ENCODE measurements at places on chromosomes 12 and 14. TPM values are rescaled to one million over a fixed set of nuclear protein-coding genes. Genes with fewer than 3 reads are reported as not detected.

DNA sequence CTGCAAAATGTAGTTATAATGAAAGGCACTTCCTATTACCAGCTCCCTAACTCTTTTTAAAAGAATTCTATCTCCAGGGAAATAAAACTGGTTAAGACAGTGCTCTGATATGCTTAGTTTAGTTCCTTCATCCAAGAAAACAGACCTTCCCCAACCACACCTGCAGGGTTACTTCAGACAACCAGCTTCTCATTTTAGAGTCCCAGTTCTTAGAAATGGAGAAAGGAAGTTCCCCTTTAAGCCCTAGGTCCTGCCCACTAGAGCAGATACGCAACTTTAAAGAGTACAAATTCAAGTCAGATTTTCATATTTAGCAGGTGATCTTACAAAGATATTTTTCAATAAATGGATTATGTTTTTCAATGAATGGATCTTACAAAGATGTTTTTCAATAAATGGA is 4.4 kb upstream of the WSB2 start:
- no peak for DNase-seq

DNA sequence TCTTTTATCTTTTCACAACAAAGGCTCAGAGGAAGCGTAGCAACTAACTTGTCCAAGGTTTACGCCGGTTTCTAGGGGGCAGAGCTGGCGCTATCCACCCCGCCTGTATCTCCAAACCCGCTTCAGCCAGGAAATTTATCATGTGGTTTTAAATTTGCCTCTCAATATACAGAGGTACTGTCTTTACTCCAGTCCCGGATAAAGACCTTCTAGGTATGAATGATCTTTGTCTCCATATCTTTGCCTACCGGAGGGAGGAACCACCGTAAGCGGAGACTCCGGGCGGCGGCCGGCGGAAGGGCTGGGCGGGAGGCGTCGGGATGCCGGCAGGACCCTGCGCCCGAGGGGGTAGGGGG is 693 bp upstream of the RIMKLB start:
- no peak for DNase-seq

The FKBP11 gene
- total RNA-seq: 4.3 TPM

- DNase-seq: no peak
These were observed 143.6 kb downstream of the EMP1 start for GRCh38 chr12:13340149-13340548.

DNA sequence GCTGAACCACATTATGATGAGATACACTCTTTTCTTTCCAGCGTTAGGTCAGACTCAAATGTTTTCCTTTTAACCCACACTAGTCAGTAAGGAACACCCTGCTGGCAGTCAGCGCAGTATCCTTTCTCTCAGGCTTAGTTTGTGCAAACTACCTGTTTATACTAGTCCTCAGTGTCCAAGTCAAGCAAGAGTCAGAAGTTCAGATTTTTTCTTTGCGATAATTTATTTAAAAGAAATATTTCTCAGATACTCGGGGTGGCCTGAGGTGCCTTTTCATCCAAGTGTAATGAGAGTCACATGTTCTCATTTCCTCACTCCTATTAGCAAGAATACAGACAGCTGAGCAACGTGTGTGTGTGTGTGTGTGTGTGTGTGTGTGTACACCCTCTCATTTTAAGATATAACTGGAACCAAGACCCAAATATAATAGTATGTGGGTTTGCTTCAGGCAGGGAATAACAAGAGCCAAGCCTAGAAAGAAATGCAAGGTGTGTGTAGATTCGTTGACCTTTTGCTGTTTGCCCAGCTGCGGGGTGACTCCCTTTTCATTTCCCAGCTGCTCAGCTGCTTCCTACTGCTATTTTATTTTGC is 182.7 kb downstream of the KICS2 start:
- no peak for DNase-seq

- DNase-seq: no peak
These were observed 341.2 kb downstream of the C12orf75 start for GRCh38 chr12:105671720-105672119.

DNA sequence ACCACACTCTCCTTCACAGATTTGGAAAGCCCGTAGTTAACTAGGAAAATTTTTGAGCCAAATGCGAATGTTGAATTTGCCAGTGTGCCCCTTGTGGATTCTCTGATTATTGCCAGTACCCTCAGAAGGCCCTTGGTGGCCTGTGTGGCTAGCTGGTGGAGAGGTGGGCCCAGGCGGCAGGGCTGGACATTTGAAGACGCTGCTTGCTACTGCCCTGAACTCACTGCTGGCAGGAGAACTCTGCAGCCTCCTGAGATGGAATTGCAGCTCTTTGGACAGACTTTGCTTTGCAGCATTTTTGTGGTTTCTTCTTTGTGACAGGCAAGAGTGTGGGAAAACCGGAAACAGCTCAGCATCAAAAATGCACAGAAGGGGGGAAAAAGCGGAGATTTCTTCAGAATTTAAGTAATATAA is 97.6 kb downstream of the TGFB3 start:
- no peak for DNase-seq

The RPL10L gene
- total RNA-seq: not detected

The LRP6 gene
- total RNA-seq: 18.7 TPM

- DNase-seq: no peak
These were observed 61.4 kb downstream of the KICS2 start for GRCh38 chr12:64160711-64161060.

GRCh38 chr14:39988939-39989338 is 556.7 kb upstream of the FBXO33 start:
- no peak for DNase-seq

The DMAC2L gene
- 28.3 TPM for total RNA-seq

- DNase-seq: no peak
These were observed 19.7 kb upstream of the TDRD9 start for GRCh38 chr14:103908580-103908979.

- peak; percentile 45 for DNase-seq
These were observed at the start of gene MAP1LC3B2 for GRCh38 chr12:116559162-116559935. TSS of gene MAP1LC3B2 (plus strand) at chr12:116559381. CDS start at chr12:116575943, 16,562 bp downstream.

The TSPAN19 gene
- 0.33 TPM for total RNA-seq

DNA sequence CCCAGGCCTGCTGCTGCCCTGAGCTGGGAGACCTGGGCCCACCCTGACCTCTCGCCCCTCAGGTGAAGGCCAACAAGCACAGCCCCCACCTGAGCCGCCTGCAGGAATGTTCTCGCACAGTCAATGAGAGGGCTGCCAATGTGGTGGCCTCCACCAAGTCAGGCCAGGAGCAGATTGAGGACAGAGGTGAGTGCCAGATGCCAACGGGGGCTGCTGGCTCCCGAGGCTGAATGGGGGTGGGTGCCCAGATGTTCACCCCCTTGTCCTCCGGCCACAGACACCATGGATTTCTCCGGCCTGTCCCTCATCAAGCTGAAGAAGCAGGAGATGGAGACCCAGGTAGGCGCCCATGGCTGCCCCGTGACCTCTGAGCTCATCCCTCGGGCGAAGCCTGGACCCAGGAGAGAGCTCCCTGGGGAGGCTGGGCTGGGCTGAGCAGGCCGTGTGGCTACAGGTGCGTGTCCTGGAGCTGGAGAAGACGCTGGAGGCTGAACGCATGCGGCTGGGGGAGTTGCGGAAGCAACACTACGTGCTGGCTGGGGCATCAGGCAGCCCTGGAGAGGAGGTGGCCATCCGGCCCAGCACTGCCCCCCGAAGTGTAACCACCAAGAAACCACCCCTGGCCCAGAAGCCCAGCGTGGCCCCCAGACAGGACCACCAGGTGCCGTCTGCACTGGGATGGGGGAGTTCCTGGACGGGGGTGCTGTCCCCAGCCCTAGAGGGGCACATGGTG is 25.8 kb downstream of the HIP1R start:
- DNase-seq: no peak

DNA sequence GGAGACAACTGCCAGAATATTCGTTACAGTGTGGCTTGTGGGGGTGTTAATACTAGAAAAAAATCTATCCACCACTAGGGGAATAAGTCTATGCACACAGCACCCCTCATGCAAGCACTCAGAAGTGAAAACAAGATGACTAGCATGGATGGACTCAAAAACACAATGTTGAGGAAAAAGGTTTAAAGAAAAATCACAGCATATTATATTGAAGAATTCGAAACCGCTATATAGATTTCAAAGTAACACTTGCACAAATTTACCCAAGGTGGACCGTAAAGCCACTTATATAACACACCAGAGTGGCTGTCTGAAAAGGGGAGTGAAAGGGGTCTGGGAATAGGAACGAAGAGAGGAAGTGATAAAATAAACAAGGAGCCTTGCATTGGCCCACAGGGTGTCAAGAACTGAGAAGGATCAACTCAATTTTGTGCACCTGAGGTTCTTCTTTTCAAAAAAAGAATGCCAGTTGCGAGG is 544 bp downstream of the ABCD4 start:
- no peak for DNase-seq

DNA sequence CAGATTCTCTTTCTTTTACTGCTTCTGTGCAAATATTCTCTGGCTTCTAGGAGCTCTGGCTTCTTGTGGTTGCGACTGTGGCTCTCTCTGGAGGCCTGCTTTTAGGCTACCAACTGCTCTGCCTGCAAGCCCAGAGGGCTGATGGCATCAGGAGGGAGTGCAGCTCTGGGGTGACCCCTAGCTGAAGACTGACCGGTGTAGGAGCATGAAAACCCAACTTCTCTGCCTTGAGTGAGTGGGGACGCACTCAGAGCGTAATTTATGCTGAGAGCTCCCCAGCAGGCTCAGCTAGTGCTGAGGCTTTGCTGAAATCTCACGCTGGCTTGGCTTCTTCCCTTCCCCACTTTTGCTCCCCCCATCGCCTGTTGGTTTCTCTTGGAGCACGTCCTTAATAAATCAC is 29.9 kb upstream of the RBM19 start:
- no peak for DNase-seq

The KIF26A gene
- total RNA-seq: 6.5 TPM

DNA sequence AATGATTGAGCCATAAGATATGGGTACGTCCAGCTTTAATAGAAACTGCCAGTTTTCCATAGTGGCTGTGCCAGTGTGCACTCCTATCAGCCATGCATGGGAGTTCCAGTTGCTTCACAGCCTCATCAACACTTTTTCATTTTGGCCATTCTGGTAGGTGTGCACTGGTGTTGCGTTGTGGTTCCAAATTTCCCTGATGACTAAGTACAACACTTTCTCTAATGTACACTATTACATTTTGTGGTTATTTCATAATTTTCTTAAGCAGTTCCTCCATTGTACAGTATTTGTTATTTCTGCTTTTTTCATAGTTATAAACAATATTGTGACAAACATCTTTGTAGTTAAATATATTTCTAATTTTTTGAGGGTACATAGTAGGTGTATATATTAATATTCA is 21.5 kb upstream of the OAS1 start:
- no peak for DNase-seq

Measured in left ventricle myocardium inferior (tissue), 1 donor.